ENCODE measurements at places on chromosomes 12 and 14. TPM values are rescaled to one million over a fixed set of nuclear protein-coding genes. Genes with fewer than 3 reads are reported as not detected.

PLEKHA5 gene
- total RNA-seq, result 9.6 TPM

PLA2G1B gene
- total RNA-seq, result not detected

KRT6C gene
- total RNA-seq, result not detected

SAMD15 gene
- total RNA-seq, result 1.3 TPM

NKX2-8 gene
- total RNA-seq, result not detected
